ENCODE measurements at places on chromosomes 6 and 20. TPM values are rescaled to one million over a fixed set of nuclear protein-coding genes. Genes with fewer than 3 reads are reported as not detected.
A peak's percentile ranks its signal among the peaks of the same experiment; 100 is the strongest.

The FGD2 gene
- total RNA-seq = 1.7 TPM

DNA sequence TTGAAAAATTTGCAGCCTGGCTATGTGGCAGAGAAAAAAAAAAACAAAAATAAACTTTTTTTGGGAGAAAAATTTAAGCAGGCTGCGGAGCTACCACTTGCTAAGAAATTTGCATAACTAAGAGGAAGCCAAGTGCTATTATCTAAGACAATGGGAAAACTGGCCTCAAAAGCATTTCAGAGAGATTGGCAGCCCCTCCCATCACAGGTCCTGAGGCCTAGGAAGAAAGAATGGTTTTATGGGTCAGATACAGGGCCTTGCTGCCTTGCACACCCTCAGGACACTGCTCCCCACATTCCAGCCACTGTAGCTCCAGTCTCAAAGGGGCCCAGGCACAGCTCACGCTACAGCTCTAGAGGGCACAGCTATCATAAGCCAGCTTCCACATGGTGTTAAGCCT, 777.9 kb downstream of the TENT5A start:
- H3K36me3 ChIP-seq = no peaks in the 10 kb centered on the region
- H3K27me3 ChIP-seq = no peaks in the 10 kb centered on the region
- H3K4me1 ChIP-seq = no peaks in the 10 kb centered on the region
- H3K27ac ChIP-seq = no peak overlapping the region
- no peak for DNase-seq
- no peak overlapping the region for H3K4me3 ChIP-seq

The MAK gene
- 0.47 TPM for total RNA-seq

GRCh38 chr20:53122853-53123252, 150.7 kb downstream of the TSHZ2 start:
- H3K36me3 ChIP-seq = no peaks in the 10 kb centered on the region
- H3K27ac ChIP-seq = no peak overlapping the region
- DNase-seq = no peak
- H3K4me3 ChIP-seq = no peak overlapping the region
- H3K4me1 ChIP-seq = no peaks in the 10 kb centered on the region

DNA sequence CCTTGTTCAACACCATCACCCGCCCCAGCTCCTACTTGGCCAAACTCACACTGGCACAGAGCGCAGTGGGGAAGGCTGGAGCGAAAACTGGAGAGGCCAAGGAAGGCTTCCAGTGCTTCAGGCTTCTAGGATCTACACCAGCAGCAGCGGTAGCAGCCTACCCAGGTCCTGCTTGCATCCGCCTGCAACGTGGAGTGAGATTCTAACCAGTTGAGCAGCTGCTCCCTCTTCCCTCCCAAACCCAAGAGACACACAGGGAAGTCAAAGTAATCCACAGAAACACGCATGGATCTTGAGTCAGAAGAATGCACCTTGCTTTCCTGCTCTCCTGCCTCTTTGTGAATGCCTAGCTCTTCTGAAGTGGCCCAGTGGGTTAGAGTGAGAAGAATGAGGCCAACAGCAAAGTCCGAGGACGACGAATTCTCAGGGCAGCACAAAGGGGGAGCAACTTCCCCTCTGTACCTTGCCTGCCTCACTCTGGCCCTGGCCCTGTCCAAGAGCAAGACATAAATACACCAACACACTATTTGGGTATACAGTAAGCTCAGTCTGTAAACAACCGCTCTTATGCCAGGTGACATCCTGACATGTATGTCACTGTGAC, 95.9 kb upstream of the FOXQ1 start:
- H3K4me3 ChIP-seq = no peak overlapping the region
- H3K36me3 ChIP-seq = no peaks in the 10 kb centered on the region
- no peaks in the 10 kb centered on the region for H3K4me1 ChIP-seq
- no peak overlapping the region for H3K27ac ChIP-seq

DNA sequence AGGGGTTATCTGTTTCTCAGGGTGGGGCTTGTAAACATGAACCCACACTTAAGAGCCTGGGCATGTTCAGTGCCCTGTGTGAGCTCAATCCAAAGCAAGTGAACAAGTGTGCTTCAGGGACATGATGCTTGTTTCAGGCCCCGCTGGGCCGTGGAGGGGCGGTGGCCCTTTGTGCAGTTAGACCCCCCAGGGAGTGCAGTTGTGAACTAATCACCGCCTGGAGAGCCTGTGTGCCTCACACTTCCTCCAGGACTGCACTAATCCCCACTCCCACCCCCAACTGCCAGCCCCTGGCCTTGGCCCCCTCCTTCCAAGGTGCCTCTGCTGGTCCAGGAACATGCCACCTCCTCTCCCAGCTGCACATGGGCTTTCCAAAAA, 58.1 kb downstream of the RREB1 start:
- peaks cover 58% of the 10 kb centered on the region for H3K4me1 ChIP-seq
- H3K4me3 ChIP-seq = no peak overlapping the region
- no peak overlapping the region for H3K27ac ChIP-seq
- no peaks in the 10 kb centered on the region for H3K27me3 ChIP-seq

DNA sequence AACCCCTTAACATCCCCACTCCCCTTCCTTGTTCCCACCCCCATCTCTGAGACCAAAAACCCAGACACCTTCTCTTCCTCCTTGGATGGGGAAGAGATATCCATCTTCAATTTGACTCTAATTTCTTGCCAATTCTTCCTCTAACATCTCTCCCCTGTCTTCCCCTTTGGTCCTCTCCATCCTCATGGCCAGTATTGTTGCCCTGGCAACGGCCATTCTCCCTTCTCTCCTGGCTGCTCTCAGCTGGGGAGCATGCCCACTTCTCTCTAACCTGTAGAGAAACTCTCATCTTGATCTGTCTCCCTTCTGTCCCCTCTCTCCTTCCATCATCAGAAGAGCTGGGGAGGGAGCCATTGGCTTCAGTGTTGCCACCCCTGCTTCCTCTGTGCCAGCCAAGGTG, 86.7 kb downstream of the SRC start:
- no peak overlapping the region for H3K27ac ChIP-seq
- H3K27me3 ChIP-seq = no peaks in the 10 kb centered on the region
- no peak overlapping the region for H3K4me3 ChIP-seq
- DNase-seq = no peak

- H3K4me1 ChIP-seq = no peaks in the 10 kb centered on the region
- no peak overlapping the region for H3K27ac ChIP-seq
- H3K4me3 ChIP-seq = no peak overlapping the region
- H3K27me3 ChIP-seq = peaks cover 16% of the 10 kb centered on the region
- DNase-seq = no peak
Measured at GRCh38 chr6:84425971-84426705, 198.7 kb upstream of the CEP162 start.

DNA sequence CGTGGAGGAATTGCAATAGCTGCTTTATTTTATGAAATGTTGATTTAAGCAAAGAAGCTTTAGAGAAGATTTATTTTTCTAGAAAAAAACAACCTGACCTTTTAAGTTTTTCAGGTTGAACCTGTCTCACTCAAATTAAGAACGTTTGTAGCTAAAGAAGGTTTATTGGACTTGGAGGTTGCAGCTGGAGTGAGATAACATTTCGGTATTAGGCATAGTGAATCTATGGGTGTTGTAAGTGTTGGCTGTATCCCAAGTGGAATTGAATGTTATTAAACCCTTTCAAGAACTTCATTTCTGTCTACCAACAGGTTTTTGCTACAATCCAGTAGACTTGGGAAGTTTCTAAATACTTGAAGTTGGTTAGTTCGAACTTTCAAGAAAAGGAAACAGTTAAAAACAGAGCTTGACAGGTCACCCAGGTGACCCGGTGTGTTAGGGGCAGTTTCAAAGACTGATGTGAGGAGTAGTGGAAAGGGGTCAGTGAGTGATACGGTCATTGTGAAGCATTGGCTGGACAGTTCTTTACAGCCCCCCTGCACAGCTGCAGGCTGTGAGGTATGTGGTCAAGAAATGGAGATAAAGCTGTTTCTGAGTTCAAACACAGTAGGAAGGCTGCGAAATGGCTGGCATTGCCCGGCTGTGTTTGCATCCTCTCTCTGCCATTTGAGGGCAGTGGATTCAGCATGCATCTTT, 2.4 kb upstream of the TBCC start:
- peak overlapping the region; percentile 100 for H3K4me3 ChIP-seq
- H3K27ac ChIP-seq = peak overlapping the region; percentile 100
- H3K27me3 ChIP-seq = no peaks in the 10 kb centered on the region
- H3K4me1 ChIP-seq = peaks cover 30% of the 10 kb centered on the region

The SYNJ2 gene
- 28.1 TPM for total RNA-seq

DNA sequence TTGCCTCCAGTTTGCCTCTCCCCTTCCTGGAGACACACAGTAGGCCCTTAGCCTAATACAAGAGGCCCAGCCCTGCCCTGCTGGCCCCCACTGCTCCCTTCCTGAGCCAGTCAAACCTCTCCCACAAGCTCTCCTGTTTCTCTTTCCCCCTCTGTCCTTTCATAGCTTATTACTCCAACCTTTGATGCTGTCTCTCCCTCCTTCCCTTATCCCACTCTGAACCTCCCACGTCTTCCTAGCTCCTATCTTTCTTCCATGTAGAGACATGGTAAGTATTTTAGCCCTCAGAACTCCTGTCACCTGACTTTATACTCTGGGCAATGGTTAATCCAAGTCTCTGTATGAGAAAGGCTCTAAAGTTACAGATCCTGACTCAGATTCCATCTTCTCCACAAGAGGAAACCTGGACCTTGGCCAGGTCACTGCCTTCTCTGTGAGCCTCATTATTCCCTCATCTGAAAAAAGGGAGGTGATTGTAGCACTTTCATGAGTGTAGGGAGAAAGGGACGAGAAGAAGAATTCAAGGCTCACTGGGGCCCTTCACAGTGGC, 6.7 kb downstream of the TGIF2 start:
- H3K36me3 ChIP-seq = peaks cover 39% of the 10 kb centered on the region
- no peaks in the 10 kb centered on the region for H3K27me3 ChIP-seq
- no peak for DNase-seq
- H3K4me3 ChIP-seq = no peak overlapping the region
- H3K27ac ChIP-seq = peak overlapping the region; percentile 61
- peaks cover 44% of the 10 kb centered on the region for H3K4me1 ChIP-seq

The CFAP61 gene
- total RNA-seq = not detected

The ARMC12 gene
- 1.8 TPM for total RNA-seq

DNA sequence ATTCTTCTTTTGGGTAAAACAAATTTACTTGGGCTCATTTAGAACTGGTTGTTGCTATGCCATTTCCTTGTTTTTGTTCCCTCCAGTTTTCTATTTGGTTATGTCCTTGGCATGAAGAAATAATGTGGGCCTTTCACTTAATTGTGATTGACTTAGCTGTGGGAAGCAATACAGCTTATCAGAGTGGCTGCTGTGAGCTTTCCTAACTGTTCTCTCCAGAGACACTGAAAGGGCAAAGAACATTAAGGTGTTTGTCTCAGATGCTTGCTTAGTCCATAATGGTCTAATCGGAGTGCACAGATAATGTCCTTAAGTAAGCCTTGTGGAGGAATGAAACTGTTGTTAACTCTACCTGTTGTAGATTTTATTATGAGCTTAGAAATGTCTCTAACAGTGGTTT, 56.6 kb downstream of the SH3BGRL2 start:
- peak overlapping the region; percentile 29 for H3K4me3 ChIP-seq
- DNase-seq = no peak
- H3K27me3 ChIP-seq = no peaks in the 10 kb centered on the region
- H3K36me3 ChIP-seq = peaks cover 19% of the 10 kb centered on the region

GRCh38 chr6:78268591-78269452, 598.5 kb upstream of the IRAK1BP1 start:
- H3K4me3 ChIP-seq = no peak overlapping the region
- no peaks in the 10 kb centered on the region for H3K36me3 ChIP-seq
- no peak for DNase-seq
- no peaks in the 10 kb centered on the region for H3K4me1 ChIP-seq
- H3K27me3 ChIP-seq = no peaks in the 10 kb centered on the region
- H3K27ac ChIP-seq = no peak overlapping the region

The LHFPL5 gene
- not detected for total RNA-seq

- H3K36me3 ChIP-seq = no peaks in the 10 kb centered on the region
- peaks cover 6% of the 10 kb centered on the region for H3K27me3 ChIP-seq
- H3K4me3 ChIP-seq = no peak overlapping the region
- DNase-seq = no peak
Measured at GRCh38 chr6:150681578-150682395, 82.1 kb downstream of the PLEKHG1 start.

The KIF25 gene
- not detected for total RNA-seq

DNA sequence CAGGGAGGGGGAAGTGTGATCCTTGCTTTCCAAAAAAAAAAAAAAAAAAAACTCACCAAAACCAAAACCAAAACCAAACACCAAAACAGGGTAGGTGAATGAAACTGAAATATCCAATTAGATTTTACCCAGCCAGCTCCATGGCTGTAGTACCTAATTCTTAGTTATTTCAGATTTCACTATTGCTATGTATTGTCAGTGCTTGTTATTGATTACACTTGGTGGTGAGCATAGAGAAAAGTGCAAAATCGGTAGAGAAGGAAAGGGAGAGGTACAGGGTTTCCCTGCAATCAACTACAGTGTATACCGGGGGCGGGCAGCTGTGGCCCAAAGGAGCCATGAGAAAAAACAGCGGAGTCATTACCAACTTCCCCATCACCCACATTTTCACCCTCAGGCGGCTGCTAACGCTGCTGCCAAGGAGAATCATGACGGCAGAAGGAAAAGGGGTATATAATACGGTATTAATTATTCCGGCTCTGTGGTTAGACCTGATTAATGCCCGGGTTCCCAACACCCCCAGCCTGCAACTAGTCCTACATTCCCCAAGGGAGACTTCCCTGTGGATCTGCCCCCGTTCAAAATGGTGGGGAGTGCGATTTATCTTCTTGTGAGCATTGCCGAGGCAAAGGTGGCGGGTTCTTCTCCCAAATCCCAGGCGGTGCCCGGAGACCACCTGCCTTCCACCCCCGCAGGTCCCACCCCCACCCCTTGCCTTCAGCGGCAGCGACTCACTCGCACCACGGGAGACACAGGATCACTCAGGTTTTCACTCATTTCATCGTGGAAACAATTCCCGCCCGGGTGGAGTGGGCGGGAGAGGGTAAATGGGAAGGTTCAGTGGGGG, at the start of gene C6orf62:
C6orf62 (minus strand) TSS at position 30 of the 847 bp plus-strand sequence. CDS start 486 bp downstream, outside the sequence.
- peaks cover 40% of the 10 kb centered on the region for H3K4me1 ChIP-seq
- peak within 1 kb of the TSS; percentile 100 for H3K27ac ChIP-seq
- DNase-seq = peak; percentile 63
- H3K27me3 ChIP-seq = peaks cover 5% of the 10 kb centered on the region
- H3K4me3 ChIP-seq = peak within 1 kb of the TSS; percentile 100

DNA sequence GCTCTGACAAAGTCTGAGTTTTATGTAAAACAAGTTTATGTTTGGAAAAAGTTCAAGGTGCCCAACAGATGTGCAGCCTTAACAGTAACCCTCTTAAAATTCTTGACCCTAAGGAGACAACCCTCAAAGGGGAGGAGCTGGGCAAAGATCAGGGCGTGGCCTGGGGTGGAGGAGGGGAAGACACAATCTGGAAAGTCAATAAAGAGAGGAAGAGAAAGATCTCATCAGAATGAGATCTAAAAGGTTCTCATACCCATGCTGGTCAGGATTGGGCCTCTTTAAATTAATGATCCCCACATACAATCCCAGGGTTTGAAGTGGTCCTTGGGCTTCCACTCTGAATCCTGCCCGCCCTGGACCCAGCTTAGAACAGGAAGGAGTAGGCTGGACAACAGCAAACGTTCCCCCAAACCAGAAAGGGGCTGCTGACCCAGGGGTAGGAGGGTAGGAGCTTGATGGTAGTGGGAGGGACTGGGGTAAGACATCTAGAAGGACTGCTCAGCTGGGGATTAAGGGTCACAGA, 33.0 kb downstream of the FOXP4 start:
- H3K36me3 ChIP-seq = no peaks in the 10 kb centered on the region
- no peaks in the 10 kb centered on the region for H3K27me3 ChIP-seq
- H3K4me1 ChIP-seq = no peaks in the 10 kb centered on the region
- DNase-seq = no peak

Data from activated naive CD8-positive, alpha-beta T cell treated with anti-CD3 and anti-CD28 coated beads for 36 hours (primary cell).